ENCODE measurements at places on chromosomes 12 and 14.

GRCh38 chr14:73427516-73428264 is 30.7 kb downstream of the NUMB start:
- no peak for DNase-seq

GRCh38 chr12:54383041-54383609 is 1.4 kb downstream of the ZNF385A start:
- no peak for DNase-seq

- DNase-seq = no peak
Observed at GRCh38 chr12:50589650-50590435, 85.1 kb downstream of the DIP2B start.

DNA sequence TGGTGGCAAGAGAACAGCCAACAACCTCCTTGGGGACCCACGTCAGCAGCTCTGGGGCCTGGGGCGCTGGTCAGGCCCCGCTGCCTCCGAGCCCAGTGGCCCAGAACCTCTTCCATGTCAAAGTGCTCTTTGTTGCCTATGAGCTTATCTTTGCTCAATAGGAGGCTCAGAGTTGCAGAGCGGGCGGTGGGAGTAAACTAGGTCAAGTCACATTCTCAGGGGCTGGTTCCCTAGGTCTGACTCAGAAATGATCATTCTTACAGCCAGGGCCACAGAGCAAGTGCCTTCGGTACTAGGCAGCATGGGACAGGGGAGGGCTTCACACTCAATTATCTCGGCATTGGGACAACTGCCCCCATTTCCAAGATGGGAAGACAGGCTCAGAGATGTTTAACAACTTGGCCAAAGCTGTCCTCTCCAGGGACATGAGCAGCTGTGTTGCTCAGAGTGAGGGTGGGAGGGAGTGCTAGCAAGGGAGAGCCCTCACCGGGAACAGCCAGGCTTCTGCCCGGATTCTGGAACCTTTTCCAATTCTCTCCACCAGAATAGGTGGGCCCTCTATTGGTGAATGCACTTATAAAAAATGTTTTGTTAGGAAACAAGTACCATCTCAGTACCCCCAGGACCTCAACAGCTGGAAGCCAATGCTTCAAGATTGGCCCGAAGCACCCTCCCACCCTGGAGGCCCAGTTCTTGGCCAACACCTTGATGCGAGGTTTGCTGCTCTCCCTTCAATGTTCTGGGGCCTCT is 11.9 kb downstream of the SLC25A29 start:
- peak; percentile 34 for DNase-seq

- peak; percentile 61 for DNase-seq
Observed at GRCh38 chr14:59275668-59276067, 87.2 kb downstream of the DAAM1 start.
